ENCODE measurements at places on chromosomes 12 and 14.

DNA sequence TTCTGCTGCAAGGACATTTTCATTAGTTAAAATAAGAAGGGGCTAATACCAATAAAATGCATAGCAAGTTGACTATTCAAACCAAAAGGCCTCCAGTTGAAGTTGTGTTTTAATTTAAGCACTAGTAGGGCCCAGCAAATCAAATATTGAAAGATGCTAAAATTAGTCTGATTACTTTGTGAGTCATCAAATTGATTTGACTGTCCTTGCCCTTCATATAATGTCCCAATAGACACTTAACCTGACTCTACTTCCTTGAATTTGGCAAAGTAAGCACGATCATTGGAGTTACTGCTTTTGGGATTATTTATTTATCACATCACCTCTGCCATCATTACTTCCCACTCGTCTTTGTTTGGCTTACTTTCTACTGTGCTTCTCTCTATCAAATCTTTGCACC, 798.5 kb downstream of the DIO2 start:
- DNase-seq: no peak

DNA sequence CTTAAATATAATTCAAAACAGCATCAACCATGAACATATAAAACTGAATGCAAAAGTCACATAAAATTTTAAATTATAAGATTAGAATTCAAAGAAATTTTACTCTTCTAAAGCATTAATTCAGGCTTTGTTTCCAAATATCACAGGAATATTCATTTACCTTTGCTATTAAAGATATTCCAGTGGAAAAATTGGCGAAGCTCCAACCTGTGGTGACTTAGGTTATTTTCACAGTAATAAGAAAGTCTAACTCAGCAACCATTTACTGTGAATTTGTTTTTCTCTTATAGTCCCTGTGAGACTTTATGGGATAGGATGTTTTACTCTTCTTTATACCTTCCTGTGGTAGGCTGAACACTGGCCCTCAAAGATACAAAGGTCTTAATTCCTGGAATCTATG, 3.2 kb downstream of the WDR89 start:
- DNase-seq: no peak

DNA sequence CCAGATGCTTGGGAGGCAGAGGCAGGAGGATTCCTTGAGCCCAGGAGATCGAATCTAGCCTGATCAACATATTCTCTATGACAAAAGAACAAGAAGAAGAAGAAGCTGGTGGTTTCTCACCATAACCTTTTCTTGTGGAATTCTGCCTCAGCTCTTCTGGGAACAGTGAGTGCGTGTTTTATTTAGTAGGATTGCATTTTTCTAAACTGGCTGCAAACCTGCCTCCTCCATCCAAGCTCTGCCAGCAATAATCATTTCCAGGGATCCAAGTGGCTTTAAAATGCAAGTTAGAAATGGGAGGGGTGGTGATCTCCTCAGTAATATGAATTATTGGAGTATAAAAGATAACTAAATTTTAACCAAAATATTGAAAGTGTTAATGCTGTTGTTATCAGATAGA, 46.1 kb upstream of the MMP17 start:
- no peak for DNase-seq

GRCh38 chr12:100481021-100481420, 7.4 kb downstream of the NR1H4 start:
- no peak for DNase-seq

DNA sequence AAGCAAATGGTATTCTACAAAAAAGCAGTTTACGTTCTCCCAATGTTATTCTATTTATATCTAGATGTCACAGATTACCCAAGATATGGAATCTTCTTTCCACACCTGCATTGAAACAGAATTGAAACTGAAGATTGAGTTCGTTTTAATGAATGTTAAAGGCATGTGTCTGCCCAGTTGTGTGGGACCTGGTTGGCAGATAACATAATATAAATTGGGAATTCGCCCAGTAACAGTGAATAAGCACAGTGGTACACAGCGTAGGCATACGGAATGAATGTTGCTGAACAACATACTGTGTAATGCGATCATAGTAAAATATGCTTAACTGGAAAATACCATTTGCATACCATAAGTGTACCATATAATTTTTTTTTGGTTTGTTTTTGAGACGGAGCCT, 4.3 kb downstream of the KHNYN start:
- DNase-seq: no peak

DNA sequence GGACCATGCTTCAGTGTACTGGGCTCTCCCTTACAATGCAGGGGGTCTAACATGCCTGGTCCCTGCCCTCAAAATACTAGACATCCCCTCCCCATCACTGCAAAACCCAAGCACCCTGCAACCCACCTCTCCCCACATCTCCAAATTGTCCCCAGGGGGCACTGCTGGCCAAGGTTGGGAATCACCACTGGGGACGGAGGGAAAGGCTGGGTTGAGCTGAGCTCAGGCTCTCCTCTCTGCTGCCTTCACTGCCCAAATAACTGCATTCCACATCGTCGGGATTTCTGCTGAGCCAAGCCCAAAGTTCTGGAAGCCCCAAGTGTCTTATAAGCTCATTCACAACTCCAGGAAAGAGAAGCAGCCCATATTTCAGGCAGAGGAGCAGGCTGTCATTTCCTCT, 69.6 kb downstream of the NT5DC3 start:
- DNase-seq: peak; percentile 25

DNA sequence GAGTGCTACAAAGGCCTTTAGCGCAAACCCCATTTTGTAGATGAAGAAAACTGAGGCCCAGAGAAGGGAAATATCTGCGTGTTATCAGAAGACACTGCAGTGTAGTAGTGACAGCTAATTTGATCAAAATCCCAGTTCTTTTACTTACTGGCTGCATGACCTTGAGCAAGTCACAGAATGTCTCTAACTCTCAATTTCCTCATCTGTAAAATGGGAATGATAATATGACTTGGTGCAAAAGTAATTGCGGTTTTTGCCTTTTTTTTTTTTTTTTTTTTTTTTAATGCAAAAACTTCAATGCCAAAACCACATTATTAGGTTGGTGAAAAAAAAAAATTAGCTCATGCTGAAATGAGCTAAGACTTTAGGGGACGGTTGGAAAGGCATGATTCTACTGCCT, 69.7 kb downstream of the C12orf75 start:
- no peak for DNase-seq

DNA sequence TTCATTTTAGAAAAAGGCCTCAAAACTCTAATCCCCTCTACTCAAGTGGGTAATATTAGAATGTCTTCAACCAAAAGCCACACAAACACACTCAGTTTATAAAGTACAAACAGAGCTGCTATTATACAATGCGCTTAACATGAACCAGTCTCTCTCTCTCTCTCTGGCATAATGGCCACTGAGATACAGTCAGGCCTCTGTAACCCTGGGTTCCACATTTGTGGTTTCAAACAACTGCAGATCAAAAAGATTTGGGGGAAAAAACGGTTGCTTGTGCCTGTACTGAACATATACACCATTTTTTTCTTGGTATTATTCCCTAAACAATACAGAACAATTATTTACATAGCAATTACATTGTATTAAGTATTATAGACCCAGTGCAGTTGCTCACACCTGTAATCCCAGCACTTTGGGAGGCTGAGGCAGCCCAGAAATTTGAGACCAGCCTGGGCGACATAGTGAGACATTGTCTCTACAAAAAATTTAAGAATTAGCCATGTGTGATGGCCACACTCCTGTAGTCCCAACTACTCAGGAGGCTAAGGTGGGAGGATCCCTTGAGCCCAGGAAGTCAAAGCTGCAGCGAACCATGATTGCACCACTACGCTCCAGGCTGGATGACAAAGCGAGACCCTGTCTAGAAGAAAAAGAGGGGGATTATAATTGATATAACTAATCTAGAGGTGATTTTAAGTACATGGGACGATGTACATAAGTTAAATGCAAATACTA, 5.6 kb downstream of the SLC11A2 start:
- DNase-seq: no peak

DNA sequence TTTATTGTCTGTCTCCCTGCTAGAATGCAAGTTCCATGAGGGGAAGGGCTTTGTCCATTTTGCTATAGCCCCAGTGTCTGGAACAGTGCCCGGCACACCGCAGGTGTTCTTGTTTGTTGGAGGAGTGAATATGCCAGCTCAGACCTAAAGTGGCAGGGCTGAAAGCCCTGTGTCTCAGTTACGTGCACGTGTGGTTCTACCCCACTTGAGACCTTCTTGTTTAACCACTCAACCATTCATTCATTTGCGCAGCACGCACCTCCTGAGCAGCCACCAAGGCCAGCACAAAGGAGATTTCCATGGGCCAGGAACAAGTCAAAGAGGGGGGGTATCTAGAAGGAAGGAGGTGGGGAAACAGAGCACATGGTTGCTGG, 338.0 kb upstream of the FKBP4 start:
- no peak for DNase-seq

GRCh38 chr14:93855737-93856136, 67.5 kb upstream of the PRIMA1 start:
- DNase-seq: no peak

- DNase-seq: no peak
Observed at GRCh38 chr14:89420502-89420901, 3.5 kb upstream of the FOXN3 start.

- no peak for DNase-seq
Observed at GRCh38 chr12:104485651-104486362, 29.1 kb downstream of the CHST11 start.

DNA sequence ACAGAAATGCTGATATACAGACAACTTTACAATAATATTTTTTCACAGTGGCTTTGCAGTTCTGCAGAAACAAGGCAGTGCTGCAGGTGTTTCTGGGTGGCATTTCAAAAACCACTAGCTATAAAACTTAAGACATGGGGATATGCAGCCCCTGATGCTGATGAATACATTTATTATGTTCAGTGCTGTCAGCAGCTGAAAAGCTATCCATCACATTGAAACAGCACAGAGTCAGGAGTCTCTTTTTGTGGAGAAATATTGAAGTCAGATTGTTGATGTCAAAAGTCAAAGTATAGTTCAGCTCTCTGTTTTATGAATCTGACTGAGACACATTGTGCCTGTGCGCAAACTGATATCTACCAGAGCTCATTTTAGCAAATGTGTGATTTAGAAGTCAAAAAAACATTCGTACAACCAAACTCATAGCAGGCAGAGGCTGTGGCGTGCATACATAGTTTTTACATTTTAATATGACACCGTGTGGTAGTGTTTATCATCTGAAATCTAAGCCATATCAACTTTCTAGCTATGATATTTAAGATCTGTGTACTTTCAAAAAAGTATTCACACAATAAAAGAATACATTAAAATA, 467.6 kb downstream of the PRKD1 start:
- no peak for DNase-seq

GRCh38 chr12:104684884-104685283, 228.1 kb downstream of the CHST11 start:
- DNase-seq: peak; percentile 60

- DNase-seq: no peak
Observed at GRCh38 chr12:50981319-50982239, 29.2 kb downstream of the HIGD1C start.

DNA sequence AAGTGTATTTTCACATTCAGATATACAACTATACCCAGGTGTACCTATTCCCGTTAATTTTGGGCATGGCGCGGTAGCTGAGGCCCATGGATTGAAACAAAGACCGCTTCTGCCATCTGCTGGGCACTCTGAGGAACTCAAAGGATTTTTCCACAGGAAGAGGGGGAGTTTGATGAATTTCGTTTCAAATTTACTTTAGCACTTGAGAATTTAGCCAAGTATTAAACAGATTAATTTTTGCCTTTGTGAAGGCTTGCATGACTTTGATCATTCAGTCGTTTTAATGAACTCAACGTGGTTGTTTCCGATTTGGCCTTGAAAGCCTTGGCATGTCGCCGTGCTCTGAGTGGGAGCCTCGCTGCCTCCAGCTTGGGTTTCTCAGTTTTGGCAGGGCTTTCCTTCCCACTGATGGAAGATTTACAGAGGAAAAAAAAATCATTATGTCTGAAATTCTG, 153.2 kb upstream of the DDHD1 start:
- peak; percentile 19 for DNase-seq

DNA sequence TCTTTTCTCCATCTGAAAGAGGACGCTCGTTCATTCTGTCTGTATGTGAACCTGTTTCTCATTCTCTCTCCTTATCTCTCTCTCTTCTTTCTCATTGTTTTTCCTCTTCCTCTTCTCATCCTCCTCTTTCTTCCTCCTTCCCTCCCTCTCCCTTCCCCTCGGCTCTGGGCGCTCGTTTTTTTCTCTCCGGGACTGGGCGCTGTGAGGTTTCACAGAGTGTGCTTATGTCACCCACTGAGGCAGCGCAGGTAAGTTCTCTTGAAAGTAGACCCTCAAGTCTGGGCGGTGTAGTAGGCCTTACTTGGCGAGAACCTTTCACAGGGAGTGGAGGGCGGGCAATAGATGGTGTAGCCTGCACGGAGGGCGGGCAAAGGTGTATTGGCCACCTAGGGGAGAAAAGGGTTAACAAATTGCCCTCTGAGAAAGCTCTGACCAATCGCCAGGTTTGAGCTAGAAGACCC, 4.5 kb upstream of the SIX1 start:
- DNase-seq: no peak

DNA sequence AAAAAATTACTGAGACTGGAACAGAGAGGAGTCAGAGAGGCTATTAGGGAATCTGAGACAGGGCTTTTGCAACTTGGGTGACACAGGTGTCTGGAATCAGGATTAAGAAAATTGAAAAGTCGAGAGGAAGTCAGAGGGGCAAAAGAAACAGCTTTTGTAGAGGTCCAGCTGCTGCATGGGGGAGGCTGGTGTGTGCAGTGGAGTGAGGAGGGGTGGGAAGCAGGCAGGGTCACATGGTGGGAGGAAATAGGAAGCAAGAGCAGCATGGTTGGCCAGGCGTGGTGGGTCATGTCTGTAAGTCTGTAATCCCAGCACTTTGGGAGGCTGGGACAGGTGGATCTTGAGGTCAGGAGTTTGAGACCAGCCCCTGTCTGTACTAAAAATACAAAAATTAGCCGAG, 69.7 kb upstream of the VRK1 start:
- DNase-seq: no peak

- no peak for DNase-seq
Observed at GRCh38 chr12:11884706-11885105, 186.0 kb upstream of the BCL2L14 start.

GRCh38 chr12:108213871-108214445, 84.9 kb downstream of the WSCD2 start:
- no peak for DNase-seq

DNA sequence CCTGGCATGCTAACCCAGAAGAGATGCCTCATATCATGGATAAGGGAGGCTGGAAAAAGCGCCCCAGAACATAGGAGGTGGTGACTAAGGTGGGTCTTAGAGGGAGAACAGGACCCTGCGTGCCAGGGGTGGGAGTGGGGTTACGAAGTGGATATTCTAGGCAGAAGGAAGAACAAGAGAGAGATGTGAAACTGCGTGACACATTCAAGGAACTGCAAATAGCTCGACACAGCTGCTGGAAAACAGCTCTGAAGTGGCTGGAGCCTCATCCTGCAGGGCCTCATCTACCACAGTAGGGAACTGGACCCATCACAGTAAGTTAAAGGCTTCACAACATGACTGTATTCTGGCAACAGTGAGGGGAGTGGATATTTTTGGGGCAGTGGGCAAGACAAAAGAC, 61.1 kb downstream of the RNF34 start:
- DNase-seq: no peak

- no peak for DNase-seq
Observed at GRCh38 chr12:109222062-109222461, 87.0 kb downstream of the FOXN4 start.

All from GM04504 (cell line).